Activated naive CD4-positive, alpha-beta T cell treated with anti-CD3 and anti-CD28 coated beads for 36 hours (primary cell): ENCODE measurements at places on chromosomes 1 and 21.

- DNase-seq: no peak
Measured at GRCh38 chr1:203888807-203889251, 27.4 kb downstream of the SNRPE start.

DNA sequence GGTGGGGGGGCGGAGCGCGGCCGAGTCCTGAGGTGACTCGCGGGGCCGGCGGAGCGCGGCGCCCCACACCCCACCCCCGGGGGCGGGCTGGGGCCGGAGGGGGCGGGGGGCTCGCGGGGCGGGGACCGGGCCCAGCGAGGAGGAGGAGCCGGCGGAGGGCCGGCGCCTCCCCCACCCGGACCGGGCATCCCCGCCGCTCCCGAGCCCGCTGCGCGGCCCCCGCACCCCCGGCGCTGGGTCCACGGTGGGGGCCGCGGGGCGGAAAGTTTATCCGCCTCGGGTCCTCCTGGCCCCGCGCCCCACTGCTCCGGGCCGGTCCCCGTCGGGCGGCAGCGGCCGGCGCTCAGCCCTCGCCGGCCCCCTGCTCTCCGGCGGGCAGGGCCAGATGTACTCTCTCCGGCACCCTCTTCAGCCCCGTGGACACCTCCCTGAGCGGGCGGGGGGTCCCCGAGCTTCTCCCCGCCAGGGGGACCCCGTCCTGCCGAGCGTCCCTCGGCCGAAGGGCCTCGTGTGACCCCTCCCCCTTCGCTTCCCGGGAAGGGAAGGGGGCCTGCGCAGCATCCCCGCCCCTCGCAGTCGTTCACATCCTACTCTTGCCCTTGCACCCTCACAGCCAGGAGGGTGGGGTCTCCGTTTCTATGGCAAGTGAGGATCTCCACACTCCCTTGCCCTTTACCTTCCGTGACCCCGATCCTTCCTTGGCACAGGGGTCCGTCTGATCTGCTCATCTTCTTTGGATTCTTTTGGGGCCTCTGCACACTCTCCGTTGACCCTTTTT is 663 bp downstream of the CAMTA1 start:
- DNase-seq: peak; percentile 20

DNA sequence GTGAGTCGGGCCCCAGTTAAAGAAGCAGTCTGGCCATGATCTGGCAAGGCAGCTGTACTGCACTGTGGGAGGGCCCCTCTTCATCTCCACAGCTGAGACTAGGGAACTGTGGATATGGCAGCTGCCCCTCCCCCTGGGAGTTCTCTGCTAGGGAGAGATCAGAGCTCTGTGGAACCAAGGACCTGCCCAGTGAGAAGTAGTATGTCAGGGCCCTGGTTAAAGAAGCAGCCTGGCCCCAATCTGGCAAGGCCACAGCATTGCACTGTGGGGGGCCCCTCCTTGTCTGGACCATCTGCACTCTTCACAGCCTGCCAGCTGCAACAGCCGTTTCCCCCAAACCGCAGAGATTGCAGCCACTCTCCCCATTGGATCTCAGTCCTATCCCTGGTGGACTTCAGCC is 208.5 kb downstream of the DNAH14 start:
- DNase-seq: no peak

GRCh38 chr1:172134087-172134731 is 286.3 kb upstream of the C1orf105 start:
- DNase-seq: peak; percentile 12

DNA sequence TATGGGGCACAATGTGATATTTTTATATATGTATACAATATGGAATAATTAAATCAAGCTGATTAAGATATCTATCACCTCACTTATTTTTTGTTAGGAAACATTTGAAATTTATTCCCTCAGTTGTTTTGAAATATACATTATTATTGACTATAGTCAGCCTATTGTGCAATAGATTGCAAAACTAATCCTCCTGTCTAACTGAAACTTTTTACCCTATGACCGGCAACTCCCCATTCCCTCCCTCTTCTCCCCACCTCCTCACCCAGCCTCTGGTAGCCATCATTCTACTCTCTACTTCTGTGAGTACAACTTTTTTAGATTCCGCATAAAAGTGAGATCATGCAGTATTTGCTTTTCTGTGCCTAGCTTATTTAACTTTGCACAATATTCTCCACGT is 117.7 kb upstream of the SGIP1 start:
- DNase-seq: no peak

DNA sequence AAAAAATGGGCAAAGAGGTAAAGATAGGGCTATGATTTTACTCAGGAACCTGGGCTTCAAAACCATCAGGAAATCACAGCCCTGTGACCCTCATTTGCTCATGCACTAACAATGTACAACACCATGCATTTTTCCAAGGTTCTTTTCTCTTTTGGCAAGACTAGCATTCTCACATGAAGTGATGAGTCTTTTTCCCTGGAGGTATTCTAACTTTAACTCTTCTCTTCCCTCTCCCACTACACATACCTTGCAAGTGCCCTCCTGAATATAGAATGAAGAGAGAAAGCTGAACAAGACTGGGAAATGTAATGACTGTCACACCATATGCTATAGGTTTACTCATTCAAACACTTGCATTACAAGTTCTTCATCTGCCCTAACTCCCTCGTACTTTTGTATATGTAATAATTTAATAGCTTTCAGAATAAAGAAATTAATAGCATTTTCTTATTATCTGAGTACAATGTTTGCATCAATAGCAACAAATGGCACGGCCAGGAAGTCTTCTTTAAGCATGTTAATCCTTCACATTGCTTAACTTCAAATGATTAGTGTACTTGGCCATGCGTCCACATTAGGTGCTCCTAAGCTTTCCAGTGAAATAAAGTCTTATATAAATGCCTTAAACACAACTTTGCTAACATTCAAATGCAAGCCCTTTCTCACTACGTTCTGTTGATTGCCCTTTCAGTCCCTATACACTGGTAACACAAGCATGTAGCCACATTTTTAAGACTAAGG is 1.8 kb downstream of the NIBAN1 start:
- no peak for DNase-seq

DNA sequence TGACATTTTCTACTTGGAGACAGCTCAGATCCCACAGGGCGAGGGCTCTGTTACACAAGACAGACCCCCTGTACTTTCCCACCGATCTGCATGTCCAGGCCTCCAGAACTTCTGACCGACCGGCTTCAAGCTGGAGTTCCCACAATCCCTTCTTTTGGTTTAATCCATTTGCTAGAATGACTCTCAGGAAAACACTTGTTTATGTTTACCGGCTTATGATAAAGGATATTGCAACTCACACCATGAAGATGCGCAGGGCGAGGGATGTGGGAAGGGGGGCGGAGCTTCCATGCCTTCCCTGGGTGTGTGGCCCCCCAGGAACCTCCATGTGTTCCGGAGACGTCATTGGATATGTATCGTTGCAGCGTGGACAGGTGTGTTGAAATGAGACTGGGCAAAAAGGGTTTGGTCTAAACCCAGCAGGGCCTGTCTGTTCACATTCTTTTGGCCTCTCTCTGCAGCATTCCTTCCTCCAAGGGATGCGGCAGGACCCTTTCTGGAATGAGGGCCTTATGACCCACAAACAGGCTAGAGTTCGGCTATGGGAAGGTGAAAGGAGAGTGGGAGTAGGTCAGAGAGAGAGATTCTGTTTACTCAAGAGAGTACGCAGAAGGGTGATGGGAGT is 7.5 kb upstream of the IGSF5 start:
- DNase-seq: no peak

GRCh38 chr21:43693981-43694380 is 24.9 kb upstream of the PDXK start:
- DNase-seq: no peak

DNA sequence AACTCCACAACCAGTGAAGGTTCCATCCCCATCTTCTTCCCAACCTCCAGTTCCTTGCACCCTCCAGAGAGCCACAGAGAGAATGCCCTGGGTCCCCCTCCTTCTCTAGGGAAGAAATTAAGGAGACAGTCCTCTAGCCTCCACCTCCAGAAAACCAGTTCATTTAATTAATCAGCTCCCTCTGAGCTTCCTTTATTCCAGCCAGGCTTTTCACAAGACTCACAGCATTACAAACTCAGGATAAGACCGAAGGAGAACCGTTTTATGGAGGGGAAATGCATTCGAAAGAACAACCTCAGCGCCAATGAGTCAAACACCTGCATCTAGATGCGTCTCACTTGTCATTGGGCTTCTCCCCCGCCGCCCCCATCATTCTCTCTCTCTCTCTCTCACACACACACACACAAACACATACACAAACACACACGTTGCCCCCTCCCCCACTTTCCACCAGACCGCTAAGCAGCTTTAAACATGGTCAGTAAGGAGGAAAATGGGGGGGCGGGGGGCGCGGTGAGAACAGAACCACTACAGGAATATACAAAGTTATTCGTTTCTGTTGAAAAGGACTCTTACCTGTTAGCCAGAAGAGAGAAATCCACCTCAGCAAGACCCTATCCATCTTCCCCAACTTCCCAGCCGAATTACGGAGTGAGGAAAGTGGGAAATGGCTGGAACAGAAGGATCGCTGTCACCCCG is 544 bp downstream of the ILDR2 start:
- DNase-seq: peak; percentile 75

DNA sequence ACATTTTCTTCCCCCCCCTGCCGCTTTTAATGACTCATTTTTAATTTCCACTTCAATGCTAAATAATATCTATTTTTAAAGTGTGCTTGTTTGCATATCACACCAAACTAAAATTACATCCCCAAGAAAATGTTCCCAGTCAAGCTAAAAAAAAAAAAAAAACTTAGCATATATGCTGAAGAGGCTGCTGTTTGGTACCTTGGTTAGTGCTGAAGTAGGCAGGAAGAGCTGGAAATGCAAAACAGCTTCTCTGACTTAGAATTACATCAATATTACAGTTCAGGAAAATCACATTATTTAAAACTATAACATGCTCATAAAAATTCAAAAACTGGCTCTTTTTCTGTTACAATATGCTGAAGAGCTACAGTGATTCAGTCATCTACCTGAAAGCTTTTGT is 372.3 kb downstream of the SMYD3 start:
- DNase-seq: no peak

GRCh38 chr1:107633596-107633995 is 331.4 kb downstream of the VAV3 start:
- DNase-seq: no peak

- DNase-seq: no peak
Measured at GRCh38 chr1:43238991-43239469, 30.8 kb upstream of the TMEM125 start.

- no peak for DNase-seq
Measured at GRCh38 chr1:235650341-235651169, 971 bp upstream of the GNG4 start.
